ENCODE measurements at places on chromosomes 7 and 10.

DNA sequence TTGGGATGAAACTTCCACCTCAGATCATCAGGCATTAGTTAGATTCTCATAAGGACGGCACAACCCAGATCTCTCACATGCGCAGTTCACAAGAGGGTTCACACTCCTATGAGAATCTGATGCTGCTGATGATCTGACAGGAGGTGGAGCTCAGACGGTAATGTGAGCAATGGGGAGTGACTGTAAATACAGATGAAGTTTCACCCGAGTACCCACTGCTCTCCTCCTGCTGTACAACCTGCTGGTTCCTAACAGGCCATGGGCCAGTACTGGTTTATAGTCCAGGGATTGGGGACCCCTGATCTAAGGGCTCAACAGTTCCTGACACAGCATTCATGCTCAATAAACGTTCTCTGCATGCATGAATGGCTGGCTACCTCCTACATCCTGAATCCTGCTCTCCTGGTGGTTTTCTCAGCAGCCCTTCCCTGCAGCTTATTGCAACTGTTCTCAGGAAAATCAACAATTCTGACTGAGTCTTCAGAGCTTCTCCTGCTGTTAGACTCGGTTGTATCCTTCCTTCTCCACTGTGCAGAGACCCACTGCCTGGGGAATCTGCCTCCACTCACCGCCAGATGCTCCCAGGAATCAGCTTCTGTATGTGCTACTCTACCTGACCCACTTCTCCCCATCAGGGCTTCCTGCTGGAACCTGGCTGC is 17.4 kb downstream of the PDE6C start:
- H3K4me1 ChIP-seq: no peaks in the 10 kb centered on the region
- no peak overlapping the region for H3K27ac ChIP-seq
- no peaks in the 10 kb centered on the region for H3K27me3 ChIP-seq
- no peak for DNase-seq
- H3K4me3 ChIP-seq: no peak overlapping the region

GRCh38 chr10:26407406-26407969 is 30.7 kb upstream of the APBB1IP start:
- H3K27ac ChIP-seq: no peak overlapping the region
- no peaks in the 10 kb centered on the region for H3K4me1 ChIP-seq
- H3K27me3 ChIP-seq: no peaks in the 10 kb centered on the region
- no peaks in the 10 kb centered on the region for H3K36me3 ChIP-seq
- H3K4me3 ChIP-seq: no peak overlapping the region

GRCh38 chr7:108503112-108504026 is 22.6 kb downstream of the PNPLA8 start:
- no peaks in the 10 kb centered on the region for H3K4me1 ChIP-seq
- H3K27me3 ChIP-seq: no peaks in the 10 kb centered on the region
- no peak overlapping the region for H3K27ac ChIP-seq
- DNase-seq: no peak

GRCh38 chr7:2478800-2479199 is 2.6 kb upstream of the GRIFIN start:
- peaks cover 18% of the 10 kb centered on the region for H3K4me1 ChIP-seq
- no peak overlapping the region for H3K27ac ChIP-seq
- no peaks in the 10 kb centered on the region for H3K36me3 ChIP-seq
- DNase-seq: no peak

DNA sequence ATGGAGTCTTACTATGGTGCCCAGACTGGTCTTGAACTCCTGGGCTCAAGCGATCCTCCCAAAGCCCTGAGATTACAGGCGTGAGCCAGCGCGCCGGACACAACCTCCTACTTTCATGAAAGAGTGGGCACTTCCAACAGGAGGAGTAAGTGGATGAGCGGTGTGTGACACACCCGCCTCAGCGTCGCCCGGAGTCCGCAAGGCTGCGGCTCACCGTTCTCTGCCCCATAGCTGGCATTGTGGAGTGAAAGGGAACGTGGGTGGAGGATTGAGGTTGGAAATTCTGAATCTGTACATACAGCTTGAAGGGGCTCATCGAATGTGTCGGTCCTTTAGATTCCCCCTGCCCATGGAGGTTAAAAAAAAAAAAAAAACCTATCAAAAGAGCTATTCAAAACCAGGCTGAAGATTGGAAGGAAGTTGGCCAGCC is 524 bp upstream of the PRXL2A start:
- H3K27me3 ChIP-seq: no peaks in the 10 kb centered on the region
- peak overlapping the region; percentile 65 for H3K27ac ChIP-seq
- DNase-seq: no peak
